ENCODE measurements at places on chromosomes 2 and 18.

GRCh38 chr2:127605691-127606263 is 40.2 kb upstream of the GPR17 start:
- DNase-seq, result no peak

- peak; percentile 74 for DNase-seq
Observed at GRCh38 chr2:226661789-226662545, 137.7 kb downstream of the IRS1 start.

- no peak for DNase-seq
Observed at GRCh38 chr2:45010702-45011012, 1.4 kb upstream of the SIX2 start.

DNA sequence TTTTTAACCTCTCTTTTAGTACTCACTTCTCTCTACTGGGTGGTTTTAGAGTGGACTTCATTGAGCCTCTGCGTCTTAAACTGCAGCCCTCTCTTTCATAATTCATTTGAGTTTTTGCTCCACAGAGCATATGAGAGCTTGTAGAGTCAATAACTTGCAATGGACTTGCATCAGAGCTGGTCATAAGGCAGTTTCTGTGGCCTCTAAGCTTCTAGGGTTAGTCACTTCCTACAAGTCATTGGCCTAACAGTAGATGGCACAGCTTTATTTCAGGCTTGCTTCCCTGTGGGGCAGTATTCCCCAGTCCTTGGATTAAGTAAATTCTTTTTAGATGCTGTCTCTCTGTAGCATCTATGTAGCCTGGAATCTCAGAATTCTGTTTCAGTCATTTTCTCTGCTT is 1435.7 kb downstream of the LRP1B start:
- peak; percentile 51 for DNase-seq

DNA sequence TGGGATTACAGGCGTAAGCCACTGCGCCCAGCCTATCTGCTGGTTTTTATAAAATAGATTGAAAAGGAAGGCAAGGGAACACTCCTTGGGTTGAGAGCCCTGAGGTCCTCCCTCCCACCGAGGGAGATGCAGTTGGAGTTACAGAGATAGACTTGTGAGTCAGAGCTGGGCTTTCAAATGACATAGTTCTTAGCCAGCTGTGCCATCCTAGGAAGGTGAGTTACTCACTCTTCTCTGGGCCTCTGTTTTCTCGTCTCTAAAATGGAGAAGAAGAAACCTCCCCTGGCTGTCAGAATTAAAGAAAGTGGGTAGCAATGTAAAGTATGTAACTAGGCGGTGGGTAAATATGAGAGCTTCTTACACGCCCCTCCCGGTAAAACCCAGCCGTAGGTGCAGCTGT is 2.4 kb downstream of the LRRFIP1 start:
- DNase-seq, result no peak

GRCh38 chr2:150911766-150912280 is 349.8 kb downstream of the RBM43 start:
- DNase-seq, result no peak

DNA sequence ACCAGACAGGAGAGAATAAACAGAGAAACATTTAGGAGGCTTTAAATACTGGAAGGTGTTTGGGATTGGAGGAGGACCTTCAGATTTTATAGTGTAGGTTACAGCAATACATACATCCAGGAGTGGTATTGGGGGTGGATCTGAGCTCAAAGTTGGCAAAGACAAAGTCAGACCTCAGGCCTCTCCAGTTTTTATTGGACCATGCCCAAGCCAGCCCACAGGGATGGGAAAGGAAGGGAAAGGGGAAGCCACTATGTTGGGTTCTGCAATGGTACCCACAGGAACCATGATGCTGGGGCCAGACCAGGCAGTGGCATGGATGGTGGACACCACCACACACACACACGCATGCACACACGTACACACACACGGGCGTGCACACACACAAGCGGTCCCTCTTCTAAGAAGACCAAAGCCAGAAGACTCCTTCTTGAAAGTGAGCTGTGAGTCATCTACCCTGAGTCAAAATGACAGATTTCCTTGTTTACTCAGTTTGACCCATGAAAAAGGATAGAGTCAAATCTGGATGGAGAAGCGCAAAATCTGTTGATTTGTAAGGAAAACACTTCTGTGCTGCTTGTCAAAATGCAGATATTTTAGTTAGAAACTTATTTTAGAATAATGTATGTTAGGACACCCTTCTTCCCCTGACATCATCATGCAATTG is 87.9 kb downstream of the TRABD2A start:
- no peak for DNase-seq

DNA sequence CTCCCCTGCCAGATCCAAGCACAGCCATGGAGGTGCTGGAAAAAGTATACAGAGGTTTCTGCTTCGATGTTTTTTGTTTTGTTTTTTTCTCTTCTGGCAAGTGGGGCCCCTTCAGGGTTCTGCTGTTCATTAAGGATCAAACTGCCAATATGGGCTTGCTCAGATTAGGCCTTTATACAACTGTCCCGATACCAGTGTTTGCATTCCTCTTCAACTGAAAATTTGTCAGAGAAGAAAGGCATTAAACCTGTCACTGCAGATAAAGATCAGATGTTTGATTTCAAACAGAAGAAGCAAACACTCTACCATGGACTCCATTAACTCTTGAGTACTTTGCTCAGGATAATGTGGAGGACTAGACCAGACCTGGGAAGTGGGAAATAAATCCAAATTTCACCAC is 396.0 kb upstream of the SMIM21 start:
- DNase-seq, result no peak

GRCh38 chr18:13379930-13380690 is 161.6 kb downstream of the LDLRAD4 start:
- DNase-seq, result peak; percentile 88

- no peak for DNase-seq
Observed at GRCh38 chr2:152387041-152387440, 52.1 kb downstream of the FMNL2 start.

DNA sequence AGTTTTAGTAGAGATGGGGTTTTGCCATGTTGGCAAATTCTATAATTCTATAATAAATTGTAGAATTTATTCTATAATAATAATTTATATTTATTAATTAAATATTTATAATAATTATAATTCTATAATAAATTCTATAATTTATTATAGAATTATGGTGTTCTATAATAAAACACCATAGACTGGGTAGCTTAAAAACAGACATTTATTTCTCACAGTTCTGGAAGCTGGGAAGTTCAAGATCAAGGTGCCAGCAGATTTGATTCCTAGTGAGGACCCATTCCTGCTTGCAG is 130.9 kb upstream of the PELI1 start:
- DNase-seq, result no peak

GRCh38 chr2:26848336-26849055 is 564 bp downstream of the DPYSL5 start:
- DNase-seq, result peak; percentile 72

DNA sequence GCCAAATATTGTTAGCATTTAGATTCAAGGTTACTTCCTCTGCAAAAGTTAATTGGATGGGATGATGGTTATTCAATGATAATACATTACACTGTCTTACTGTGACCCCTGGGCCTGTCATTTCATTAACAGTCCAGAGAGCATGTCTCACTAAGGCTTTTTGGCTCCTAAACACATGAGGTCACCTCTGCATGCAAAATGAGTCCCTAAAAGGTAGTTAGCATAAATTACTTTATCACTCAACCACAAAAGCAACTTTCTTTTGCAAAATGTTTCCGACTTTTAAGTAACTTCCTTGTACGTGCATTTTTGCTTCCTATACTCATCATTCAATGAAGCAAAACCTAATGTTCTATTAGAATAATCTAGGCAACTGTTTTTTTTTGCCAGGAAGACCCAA is 16.8 kb upstream of the AGFG1 start:
- DNase-seq, result no peak

DNA sequence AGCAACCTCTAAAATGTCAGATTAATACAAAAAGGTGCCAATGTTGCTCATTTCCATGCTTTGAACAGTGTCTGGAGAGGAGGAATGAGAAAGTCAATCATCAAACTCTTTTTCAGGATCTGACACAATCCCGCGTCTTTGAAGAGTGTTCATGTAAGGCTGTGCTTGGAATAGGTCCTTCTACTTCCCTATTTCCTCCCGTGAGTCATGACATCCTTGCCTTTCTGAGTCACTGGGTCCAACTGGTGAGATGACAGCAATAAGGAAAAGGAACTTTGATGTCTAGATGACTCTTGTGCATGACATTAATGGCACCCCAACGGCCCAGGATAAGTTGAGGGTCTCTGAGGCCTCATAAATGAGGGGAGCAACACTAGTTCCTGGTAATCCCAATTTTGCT is 109.0 kb upstream of the CELF4 start:
- DNase-seq, result no peak

- no peak for DNase-seq
Observed at GRCh38 chr2:152396763-152397162, 61.8 kb downstream of the FMNL2 start.

- DNase-seq, result no peak
Observed at GRCh38 chr2:105977212-105977611, 216.9 kb downstream of the UXS1 start.

- DNase-seq, result no peak
Observed at GRCh38 chr2:25324905-25325592, 16.7 kb downstream of the DNMT3A start.

DNA sequence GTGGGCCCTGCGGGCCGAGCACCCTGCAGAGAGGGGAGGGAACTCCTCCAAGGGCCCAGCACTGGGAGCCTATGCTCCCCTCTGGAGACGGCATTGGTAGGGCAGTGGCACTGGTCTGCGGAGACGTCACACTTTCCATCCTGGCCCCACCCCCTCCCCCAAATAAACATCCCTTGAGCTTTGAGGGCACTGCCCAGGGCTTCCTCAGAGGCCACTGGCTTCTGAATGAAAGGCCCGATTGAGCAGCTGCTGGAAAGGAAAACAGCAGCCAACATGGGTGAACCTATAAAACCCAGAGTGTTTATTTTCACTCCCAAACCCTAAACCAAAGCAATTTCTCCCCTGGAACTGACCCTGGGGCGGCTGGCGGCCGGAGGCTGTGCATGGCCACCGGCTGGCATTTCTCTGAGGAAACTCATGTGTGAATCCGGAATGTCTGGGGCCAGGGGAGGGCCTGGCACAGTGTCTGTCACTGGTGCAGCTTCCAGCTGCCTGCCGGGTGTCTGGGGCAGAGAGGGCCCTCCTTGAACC is 138.9 kb downstream of the DYSF start:
- DNase-seq, result no peak

DNA sequence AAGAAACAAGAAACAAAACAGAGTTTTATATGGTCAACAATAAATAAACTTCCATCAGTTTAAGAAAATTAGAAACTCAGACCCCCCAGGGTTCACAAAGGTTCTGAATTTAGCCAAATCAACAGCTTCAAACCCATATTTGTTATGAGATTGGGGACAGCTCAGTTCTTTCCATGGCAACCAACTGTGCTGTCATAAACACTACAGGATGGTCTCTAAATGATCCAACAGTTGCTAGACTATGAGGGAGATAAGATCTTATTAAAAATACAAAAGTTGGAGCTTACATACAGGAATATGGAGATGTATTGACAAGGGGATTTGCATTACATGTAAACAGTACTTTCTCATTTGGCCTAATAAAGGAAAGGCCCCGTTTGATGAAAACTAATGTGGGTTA is 154.6 kb upstream of the CTAGE1 start:
- DNase-seq, result no peak

- no peak for DNase-seq
Observed at GRCh38 chr18:46250812-46251173, 146.6 kb downstream of the HAUS1 start.

DNA sequence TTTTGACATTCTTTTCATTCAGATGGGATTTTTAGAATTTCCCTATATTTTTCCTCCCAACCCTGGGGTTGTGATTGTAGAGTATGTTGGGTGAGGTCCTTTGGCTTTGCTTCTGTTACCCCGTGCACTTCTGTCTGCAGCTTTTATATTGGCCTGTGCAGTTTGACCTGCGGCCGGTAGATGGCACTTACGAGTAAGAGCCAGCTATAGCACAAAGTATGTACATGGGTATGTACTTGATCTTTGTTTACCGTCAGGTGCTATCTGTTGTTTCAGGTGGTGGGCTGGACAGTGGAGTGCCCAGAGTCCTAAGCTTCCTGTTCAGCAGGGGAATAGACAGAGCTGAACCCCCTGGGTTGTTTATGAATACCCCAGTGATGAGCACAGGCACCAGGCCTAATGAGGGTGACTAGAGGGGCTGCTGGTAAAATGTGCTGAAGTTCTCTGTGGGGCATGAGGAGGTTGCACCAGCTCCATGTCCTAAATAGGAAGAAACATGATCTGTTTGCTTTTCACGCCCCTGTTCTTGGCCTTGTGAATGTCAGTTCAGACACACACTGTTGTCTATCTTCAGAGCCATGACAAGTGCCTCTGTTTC is 58.9 kb upstream of the THUMPD2 start:
- DNase-seq, result peak; percentile 21

DNA sequence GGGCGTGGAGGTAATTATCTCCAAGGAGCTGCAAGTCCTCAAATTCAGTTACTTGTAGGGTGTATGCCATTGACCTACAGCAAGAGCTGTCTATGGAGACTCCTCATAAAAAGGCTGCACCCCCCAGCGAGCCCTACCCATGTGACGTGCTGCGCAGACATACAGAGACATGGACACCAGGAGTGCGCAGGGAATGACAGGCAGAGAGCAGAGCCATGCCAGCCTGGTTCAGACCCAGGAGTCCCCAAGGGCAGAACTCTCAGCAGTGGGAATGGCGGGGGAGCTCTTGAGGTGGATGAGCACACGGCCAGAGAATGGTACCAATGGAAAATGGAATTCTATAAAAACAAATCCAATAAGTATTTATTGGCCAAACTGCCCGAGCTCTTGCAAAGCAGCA is 310.1 kb downstream of the MYCN start:
- DNase-seq, result no peak

DNA sequence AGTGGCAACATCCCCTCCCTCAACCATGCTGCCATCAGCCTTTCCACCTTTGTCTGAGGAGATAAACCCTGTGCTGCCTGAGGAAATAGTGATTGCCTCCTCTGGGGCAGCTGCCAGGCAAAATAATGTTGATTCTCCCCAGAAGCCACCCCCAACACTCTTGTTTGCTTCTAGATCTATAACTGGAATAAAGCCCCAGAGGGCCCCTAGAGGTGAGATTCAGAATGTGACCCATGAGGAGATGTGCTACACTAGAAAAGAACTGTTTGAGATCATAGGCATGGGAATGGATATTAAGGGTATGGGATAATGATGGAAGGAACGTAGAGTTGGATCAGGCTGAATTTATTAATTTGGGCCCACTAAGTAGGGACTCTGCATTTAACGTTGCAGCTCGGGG is 116.3 kb upstream of the RMP24 start:
- no peak for DNase-seq

DNA sequence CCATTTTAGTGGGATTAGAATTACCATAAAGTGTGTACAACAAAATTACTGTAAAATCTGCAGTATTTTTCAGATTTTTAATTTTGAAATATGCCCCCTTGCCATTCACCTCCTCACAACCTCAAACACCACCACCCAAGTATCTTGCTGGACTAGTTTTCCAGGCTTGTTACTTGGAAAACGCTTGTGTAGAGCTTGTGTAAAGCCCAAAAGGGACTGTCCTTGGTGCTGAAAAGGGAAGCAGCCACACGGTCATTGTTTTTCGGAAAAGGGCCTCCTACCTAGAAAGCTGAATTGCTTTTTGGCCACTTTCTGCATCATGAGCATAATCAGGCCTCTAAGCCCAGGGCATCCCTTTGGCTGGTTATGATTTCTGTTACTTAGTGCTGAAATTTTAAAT is 563.4 kb downstream of the LRRTM4 start:
- DNase-seq, result no peak

GRCh38 chr2:218322768-218323525 is 30.6 kb upstream of the TMBIM1 start:
- DNase-seq, result peak; percentile 85

- DNase-seq, result no peak
Observed at GRCh38 chr2:566379-567313, 110.6 kb downstream of the TMEM18 start.
